Karpas-422 (cell line): ENCODE measurements at places on chromosomes 12 and 14. TPM values are rescaled to one million over a fixed set of nuclear protein-coding genes. Genes with fewer than 3 reads are reported as not detected.

GRCh38 chr14:98252820-98253219 lies 1019.2 kb downstream of the BCL11B start:
- H3K27ac ChIP-seq, result no peak overlapping the region
- H3K27me3 ChIP-seq, result no peaks in the 10 kb centered on the region

GRCh38 chr12:116513944-116514343 lies 45.2 kb upstream of the MAP1LC3B2 start:
- H3K27ac ChIP-seq, result no peak overlapping the region
- no peaks in the 10 kb centered on the region; the same call in 1 of the 2 replicates for H3K4me1 ChIP-seq
- no peaks in the 10 kb centered on the region for H3K36me3 ChIP-seq
- DNase-seq, result no peak
- H3K4me3 ChIP-seq, result no peak overlapping the region

Gene TAMALIN
- total RNA-seq, result 0.47 TPM in 1 of 2 replicates, not detected in the other

DNA sequence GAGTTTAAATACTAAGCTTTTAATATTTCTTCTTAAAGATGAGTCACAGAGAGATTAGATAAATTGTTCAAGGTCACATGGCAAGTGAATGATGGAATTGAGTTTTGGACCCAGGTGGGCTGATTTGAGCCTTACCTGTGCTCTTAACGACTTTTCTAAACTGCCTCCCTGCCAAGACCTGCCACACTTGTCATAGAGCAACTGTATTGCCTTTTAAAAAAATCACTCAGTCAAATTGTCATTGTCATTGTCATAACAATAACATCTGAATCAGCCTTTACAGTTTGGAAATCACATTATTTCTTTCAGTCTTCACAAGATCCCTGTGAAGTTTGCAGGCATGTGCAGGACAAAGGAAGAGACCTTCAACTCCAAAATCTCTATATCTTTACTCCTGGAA lies 25.7 kb downstream of the SLC4A8 start:
- no peaks in the 10 kb centered on the region for H3K36me3 ChIP-seq
- H3K27me3 ChIP-seq, result no peaks in the 10 kb centered on the region
- H3K4me1 ChIP-seq, result no peaks in the 10 kb centered on the region

DNA sequence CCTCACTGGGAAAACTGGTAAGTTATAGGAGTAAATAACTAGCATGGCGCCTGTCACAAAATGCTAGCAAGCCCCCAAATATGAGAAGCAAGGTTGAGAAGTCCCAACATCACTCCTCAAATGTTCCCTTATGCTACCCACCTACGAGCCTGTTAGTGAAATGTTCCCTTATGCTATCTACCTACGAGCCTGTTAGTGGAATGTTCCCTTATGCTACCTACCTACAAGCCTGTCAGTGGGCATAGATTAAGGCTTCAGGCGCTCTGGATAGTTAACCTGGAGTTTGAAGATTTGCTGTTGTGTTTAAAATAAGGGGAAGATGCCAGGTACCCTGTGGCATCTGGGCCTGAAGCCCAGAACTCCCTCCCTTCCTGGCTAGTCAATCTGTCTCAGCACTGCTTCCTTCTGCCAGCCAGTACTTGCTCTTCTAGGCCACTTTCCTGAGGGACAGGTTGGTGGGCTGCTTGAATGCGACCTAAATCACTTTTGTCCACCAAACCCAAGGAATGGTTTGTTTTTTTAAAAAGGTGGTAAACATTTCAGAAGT lies 67.1 kb upstream of the SINHCAF start:
- H3K4me3 ChIP-seq, result no peak overlapping the region
- H3K4me1 ChIP-seq, result no peaks in the 10 kb centered on the region
- no peaks in the 10 kb centered on the region for H3K27me3 ChIP-seq
- DNase-seq, result no peak
- H3K36me3 ChIP-seq, result no peaks in the 10 kb centered on the region
- no peak overlapping the region for H3K27ac ChIP-seq

DNA sequence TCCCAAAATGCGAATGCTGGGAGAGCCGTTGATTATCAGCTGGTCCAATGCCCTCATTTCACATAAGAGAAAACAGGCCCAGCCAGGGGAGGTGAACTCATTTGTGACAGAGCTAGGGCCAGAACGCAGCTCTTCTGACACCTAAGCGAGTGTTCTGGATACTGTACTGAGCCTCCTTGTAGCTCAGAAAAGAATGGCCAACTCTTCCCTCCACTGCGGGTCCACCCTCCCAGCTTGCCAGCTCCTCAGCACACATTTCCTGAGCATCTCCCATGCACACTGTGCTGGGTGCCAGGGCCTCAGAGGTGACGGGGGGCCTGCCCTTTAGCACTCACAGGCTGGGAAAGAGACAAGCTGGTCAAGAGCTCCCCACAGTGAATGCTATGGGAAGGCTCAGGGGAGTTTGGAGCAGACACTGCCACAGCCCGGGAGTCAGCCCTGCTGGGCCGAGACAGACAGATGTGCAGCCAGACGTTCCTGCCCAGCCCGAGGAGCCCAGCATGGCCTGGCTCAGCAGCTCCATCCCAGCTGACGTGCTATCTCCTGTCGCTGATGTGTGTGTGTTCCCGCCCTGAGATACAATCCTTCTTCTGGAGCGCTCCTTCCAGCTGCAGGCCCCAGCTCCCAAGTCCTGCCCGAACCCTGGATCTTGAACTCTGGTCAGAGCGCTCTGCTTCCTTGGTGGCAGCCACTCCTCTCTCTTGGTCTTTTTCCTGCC lies 3.5 kb downstream of the CMTM5 start:
- H3K27me3 ChIP-seq, result no peaks in the 10 kb centered on the region
- H3K27ac ChIP-seq, result no peak overlapping the region
- H3K4me3 ChIP-seq, result no peak overlapping the region
- no peaks in the 10 kb centered on the region for H3K4me1 ChIP-seq
- DNase-seq, result no peak

DNA sequence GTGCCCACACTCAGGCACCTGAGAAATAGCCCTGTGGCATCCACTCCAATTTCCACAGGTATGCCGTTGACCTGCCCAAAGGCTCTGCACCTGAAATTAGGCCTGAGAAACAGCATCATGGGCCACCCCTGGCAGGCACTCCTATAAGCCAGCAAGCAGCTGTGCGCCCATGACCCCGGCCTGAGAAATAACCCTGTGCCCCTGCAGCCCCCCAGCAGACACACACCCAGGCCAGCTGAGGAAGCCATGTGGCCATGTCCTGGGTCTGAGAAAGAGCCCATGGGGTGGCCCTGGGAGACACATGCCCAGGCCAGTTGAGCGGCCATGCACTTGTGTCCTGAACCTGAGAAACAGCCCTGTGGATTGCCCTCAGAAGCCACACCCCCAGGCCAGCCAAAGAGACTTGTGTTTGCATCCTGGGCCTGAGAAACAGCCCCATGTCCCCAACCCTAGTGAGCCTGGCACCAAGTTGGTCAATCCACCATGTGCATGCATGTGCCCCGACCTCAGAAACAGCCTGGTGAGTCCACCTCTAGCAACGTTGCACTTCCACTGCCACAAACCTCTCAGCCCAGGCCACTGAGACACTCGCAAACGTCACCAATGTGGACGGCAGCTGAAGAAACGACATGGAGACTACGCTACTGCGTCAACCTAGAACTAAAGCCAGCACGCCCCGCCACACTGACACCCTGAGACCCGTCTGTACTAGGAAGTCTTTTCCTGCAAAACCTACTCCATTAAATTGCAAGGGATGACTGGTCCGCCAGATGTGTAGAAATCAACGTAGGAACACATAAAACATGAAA lies 411.9 kb downstream of the TMEM121 start:
- no peak overlapping the region for H3K27ac ChIP-seq
- no peaks in the 10 kb centered on the region for H3K4me1 ChIP-seq
- DNase-seq, result no peak
- H3K36me3 ChIP-seq, result no peaks in the 10 kb centered on the region

DNA sequence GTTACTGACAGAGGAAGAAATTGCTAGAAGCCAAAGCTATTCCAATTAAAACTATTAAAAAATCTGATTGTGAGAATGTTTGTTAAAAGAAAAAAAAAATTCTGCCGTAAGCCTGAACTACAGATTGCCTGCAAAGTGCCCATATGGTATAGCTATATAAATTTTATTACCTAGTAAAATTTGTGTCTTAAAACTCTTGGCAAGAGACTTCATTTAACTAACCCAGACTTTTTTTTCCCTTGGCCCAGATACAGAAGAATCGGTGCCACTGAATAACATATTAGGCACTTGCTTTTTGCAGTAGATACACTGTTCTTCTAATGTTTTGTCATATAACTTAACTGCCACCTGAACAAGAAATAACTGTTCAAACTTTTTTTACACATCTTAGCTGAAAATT lies 125.5 kb downstream of the RPS29 start:
- no peaks in the 10 kb centered on the region for H3K4me1 ChIP-seq
- no peak overlapping the region for H3K27ac ChIP-seq
- no peaks in the 10 kb centered on the region for H3K27me3 ChIP-seq

DNA sequence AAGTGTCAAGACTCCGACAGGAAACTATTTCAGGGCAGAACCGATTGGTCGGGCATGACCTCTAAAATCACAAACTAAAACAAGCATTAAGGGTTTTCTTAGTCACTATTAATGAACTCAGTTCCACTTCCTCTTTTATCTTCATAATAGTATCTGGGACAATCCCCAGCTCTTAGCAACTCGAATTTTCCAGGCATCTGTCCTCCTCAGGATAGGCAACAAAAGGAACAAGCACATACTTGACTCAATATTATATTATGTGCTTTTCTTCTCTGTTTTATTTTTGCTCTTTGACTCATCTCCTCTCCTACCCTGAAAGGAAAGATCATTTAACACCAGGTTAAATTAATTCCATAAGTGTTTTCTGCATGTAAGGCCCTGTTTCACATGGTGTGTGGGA lies 638.3 kb upstream of the TBX3 start:
- peak; percentile 45 for DNase-seq
- H3K36me3 ChIP-seq, result no peaks in the 10 kb centered on the region
- H3K27me3 ChIP-seq, result no peaks in the 10 kb centered on the region
- no peak overlapping the region for H3K27ac ChIP-seq
- no peak overlapping the region for H3K4me3 ChIP-seq

DNA sequence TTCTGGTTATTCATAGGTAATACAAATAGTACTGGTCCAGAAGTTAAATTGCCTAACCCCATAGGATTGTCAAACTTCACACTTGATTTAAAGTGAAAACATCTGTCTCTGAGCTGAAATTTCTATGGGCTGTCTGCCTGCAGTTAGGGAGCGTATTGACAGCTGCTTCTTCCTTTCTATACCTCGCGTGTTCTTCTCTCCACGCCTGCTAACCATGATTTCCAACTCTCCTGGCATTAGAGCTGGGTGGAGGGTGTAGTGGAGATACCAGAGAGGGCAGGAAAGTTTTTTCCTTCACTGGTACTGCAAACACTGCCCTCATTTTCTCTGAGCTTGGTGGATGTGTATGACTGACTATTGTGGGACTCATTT lies 429.0 kb upstream of the FBXO33 start:
- H3K36me3 ChIP-seq, result no peaks in the 10 kb centered on the region
- H3K4me1 ChIP-seq, result no peaks in the 10 kb centered on the region
- no peak overlapping the region for H3K4me3 ChIP-seq
- H3K27me3 ChIP-seq, result no peaks in the 10 kb centered on the region
- H3K27ac ChIP-seq, result no peak overlapping the region
- DNase-seq, result no peak

- no peak overlapping the region for H3K4me3 ChIP-seq
- H3K36me3 ChIP-seq, result no peaks in the 10 kb centered on the region
- H3K27ac ChIP-seq, result no peak overlapping the region
- no peaks in the 10 kb centered on the region for H3K4me1 ChIP-seq
- DNase-seq, result no peak
Measured at GRCh38 chr14:57656853-57657252, 163.2 kb upstream of the CCDC198 start.

Gene ADCY4
- 0.07 and 0.69 TPM in 2 replicates for total RNA-seq

DNA sequence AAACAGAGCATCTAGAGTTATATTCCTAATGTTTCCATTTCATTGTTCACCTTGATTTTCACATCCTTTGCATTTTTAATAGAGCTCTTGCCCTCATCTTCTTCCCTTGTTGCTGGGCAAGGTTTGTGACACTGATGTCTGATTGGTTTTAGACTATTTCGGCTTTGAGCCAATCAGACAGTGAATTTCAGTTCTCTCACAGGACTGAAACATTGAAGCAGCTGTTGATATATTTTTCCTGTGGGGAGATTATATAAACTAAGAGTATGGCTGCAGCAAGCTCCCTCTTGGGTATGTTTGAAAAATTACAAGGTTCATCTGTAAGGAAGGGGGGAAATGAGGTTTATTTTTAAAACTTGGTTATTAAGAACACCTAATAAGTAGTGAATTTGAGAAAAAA lies 51.2 kb downstream of the ATF7IP start:
- H3K27me3 ChIP-seq, result no peaks in the 10 kb centered on the region
- H3K4me1 ChIP-seq, result peaks cover 23% of the 10 kb centered on the region
- peaks cover 22% of the 10 kb centered on the region for H3K36me3 ChIP-seq
- DNase-seq, result peak; percentile 82

DNA sequence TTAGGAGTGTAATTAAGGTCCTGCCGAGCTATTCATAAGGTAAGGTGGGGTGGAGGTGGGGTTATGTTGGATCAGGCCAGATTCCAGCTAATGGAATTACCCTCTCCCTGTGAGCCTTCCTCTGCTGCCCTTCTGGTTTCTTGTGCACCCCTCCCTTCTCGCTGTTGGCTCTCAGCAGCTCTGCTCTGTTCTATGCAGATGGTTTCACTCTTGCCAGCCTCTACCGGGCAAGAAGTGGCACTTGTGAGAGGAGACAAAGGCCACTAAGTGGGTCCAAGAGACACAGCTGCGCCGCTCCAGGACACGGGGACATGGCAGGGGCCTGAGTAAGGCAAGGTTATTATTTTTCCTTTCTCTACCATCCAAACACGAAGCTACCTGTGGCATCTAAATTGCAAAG lies 334.4 kb downstream of the EMP1 start:
- no peak overlapping the region for H3K4me3 ChIP-seq
- no peak for DNase-seq
- no peaks in the 10 kb centered on the region for H3K27me3 ChIP-seq
- no peaks in the 10 kb centered on the region for H3K36me3 ChIP-seq
- H3K4me1 ChIP-seq, result no peaks in the 10 kb centered on the region
- no peak overlapping the region for H3K27ac ChIP-seq

DNA sequence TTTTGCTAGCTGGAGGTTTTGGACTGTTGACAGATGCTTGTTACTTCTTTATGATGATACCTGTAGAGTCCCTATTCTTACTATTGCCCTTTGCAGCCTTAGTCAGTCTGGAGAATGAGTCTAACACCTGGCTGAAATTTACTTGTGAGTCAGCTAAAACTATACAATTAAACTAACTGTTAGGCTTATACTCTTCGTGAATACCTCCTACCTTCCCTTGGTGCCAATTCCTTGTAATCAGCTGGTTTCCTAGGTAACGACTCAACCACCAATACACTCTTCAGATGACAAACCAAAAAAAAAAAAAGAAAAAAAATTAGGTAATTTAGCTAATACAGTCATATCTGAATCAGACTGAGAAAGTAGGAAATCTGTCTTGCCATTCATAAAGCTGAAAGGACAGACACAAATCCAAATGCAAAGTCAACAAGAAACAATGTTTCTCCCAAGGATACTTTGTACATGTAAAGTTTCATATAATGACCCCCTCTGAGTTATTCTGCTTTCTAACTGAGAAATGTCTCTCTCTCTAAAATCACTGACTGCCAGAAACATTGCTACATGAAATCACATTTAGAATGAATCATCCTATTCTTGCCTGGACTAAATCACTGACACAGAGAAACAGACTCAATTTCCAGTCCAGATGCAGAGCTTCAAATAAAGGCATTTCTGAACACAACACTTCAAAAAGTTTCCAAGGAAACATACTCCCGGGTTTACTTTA lies 56.5 kb upstream of the CDKL1 start:
- no peaks in the 10 kb centered on the region for H3K27me3 ChIP-seq
- peaks cover 86% of the 10 kb centered on the region for H3K36me3 ChIP-seq
- DNase-seq, result no peak
- no peak overlapping the region for H3K4me3 ChIP-seq

GRCh38 chr12:97386133-97386581 lies 76.4 kb upstream of the RMST start:
- DNase-seq, result no peak
- H3K27ac ChIP-seq, result no peak overlapping the region
- H3K4me3 ChIP-seq, result no peak overlapping the region
- H3K36me3 ChIP-seq, result no peaks in the 10 kb centered on the region
- H3K4me1 ChIP-seq, result no peaks in the 10 kb centered on the region
- peaks cover 2% of the 10 kb centered on the region; the same call in 1 of the 2 replicates for H3K27me3 ChIP-seq
